Hematopoietic multipotent progenitor cell treated with erythropoietin and hydrocortisone succinate and interleukin-3 and kit ligand, for 15 days (in vitro differentiated cells): ENCODE measurements at places on chromosomes 12 and 14.

- no peak for DNase-seq
These were observed 226.6 kb upstream of the TMEM260 start for GRCh38 chr14:56352999-56353398.

DNA sequence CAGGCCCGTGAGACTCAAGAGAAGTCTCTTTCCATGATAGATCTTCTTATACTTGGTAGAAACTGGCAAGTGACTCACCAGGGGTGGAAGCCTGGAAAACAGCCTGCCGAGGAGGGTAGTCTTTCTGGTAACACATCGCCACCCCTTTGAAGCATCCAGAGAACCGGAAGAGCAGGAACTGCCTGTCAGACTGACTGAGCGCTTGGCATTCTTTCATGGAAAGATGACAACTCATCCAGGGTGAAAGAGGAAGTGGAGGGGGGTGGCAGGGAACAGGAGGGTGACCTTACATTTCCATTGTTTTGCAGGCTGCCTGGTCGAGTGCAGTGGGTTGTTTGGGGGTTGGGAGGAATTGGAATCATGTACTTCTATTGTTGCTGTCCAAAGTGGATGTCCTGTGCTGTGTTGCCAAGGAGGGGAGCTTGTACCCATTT is 34.5 kb downstream of the PRKCH start:
- no peak for DNase-seq

GRCh38 chr14:42782754-42783153 is 1176.1 kb downstream of the LRFN5 start:
- no peak for DNase-seq

DNA sequence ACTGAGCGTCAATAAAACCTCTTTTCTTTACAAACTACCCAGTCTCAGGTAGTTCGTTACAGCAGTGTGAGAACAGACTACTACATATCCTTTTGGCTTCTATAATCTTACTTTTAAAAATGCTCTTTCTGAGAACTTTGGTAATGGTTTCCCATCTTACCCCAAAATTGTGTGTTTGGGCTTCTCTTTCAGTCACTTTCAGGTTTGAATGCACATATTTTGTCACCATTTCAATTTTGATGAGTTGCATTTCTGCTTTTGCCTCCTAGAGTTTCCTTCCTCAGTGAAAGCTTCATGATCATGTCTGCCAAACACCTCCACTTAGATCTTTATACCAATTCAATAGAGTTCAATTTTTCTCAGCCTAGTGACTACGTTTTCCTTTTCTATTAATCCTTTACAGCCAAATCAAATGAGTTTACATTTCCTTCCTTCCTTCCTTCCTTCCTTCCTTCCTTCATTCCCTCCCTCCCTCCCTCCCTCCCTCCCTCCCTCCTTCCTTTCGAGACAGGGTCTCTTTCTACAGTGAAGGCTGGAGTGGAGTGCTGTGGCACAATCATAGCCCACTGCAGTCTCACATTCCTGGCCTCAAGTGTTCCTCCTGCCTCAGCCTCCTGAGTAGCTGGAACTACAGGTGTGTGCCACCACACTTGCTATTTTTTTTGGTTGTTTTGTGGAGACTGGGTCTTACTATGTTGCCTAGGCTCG is 124.9 kb downstream of the BCAT1 start:
- DNase-seq: no peak

DNA sequence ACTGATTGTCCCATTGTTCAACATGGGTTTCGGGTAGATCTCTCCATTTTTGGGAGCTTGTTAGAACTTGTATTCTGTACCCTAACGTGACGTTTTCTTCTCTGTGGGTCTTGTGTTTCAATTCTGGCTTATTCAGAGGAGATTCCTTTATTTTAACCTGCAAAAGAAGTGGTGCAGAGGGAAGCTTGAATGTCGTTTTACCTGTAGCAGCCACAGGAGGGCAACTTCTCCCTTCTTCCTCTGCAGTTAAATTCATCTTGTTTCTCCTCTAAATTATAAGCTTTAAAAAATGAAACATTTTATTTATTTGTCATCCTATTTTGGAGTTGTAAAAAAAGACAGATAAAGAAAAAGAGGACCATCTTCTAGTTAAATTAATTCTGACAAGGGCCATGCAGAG is 13.7 kb upstream of the CLEC4D start:
- no peak for DNase-seq

- no peak for DNase-seq
These were observed 29.0 kb downstream of the TEP1 start for GRCh38 chr14:20384321-20384720.

GRCh38 chr12:48388938-48389337 is 38.2 kb upstream of the ZNF641 start:
- no peak for DNase-seq

GRCh38 chr14:74637178-74637550 is 25.1 kb upstream of the LTBP2 start:
- no peak for DNase-seq

GRCh38 chr12:53217051-53217930 is 10.2 kb upstream of the ITGB7 start:
- peak; percentile 34 for DNase-seq

DNA sequence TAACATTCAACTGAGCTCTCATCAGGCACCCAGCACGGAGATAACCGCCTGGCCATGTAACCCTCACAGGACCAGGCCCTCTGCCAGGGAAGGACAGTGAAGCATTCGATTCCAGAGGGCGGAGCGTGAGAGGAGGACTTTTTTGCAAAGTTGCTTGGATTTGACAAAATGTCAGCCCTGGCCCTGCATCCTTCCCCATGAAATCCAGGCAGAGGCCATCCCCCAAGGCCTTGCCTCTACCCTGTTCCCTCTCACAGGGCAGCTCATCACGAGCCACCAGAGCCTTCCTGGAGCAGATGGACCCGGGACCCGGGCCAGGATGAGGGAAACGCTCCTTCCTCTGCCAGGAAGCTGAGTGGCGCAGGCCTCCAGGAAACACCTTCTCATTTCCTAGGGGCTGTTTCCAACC is 17.0 kb downstream of the CAMKK2 start:
- DNase-seq: no peak

DNA sequence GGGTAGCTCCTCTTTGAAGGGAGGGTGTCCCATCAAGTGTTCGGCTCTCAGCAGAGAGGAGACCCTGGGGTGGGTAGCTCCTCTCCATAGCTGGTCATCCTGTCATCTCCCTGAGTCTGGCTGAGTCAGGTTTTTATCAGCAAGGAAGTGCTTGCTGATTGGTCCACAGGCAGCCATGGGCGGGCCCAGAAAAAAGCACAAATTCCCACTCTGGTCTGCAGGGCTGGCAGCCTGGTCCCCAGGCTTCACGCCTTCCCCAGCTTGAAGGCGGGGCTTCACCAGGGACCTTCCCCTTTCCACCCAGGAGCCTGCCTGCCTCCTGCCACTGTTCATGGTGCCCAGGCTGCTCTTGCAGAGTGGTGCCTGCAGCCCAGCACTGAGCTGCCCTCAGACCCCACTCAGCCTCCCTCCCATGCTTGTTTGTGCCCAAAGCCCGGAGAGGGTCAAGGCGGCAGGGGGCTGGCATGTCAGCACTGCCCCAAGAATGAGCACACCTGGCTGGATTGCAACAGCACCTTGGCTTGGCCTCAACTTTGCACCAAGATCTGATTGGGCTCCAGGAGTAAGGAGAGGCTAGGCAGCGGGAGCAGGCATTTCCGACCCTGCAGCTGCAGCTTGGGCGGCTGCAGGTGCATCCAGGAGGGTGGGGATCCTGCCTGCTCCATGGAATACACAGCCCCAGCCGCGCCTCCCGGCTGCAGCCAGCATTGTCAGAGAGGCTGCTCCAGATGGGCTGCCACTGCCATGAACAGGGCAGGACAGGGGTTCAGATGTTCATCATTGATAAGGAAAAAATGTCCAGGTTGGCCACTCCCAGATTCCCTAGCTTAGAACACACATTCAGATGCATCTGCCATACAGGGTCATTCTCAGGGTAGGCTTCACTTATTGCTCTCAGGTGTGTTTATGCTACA is 22.0 kb upstream of the WDR89 start:
- DNase-seq: no peak

GRCh38 chr12:72368719-72369422 is 96.7 kb downstream of the TRHDE start:
- DNase-seq: no peak

GRCh38 chr14:101087614-101088394 is 184.3 kb upstream of the RTL1 start:
- no peak for DNase-seq

DNA sequence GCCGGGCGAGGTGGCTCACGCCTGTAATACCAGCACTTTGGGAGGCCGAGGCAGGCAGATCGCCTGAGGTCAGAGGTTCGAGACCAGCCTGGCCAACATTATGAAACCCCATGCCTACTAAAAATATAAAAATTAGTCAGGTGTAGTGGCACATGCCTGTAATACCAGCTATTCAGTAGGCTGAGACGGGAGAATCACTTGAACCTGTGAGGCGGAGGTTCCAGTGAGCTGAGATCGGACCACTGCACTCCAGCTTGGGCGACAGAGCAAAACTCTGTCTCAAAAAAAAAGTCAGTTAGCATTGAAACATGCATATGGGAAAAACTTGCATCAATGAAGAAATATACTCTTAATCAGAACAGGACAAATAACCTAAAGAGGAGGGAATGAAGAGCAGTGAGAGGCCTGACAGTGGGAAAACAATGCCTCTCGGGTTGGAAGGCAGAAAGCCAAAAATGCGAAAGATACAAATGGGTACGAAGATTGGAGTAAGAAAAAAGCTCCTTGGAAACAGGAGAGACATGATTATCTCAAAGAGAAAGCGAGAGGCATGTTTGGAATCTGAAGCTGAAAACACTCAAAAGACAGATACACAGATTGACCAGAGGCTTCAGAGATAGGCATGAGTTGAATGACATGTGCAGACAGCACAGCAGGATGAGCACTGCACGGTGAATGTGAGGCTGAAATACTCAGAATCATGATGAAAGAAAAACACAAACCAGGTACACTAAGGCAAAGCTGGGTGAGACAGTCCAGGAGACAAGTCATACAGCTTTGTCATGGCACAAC is 30.6 kb downstream of the RESF1 start:
- DNase-seq: no peak

- no peak for DNase-seq
These were observed 93.8 kb downstream of the MED13L start for GRCh38 chr12:116183741-116184141.

GRCh38 chr12:65642061-65642661 is 182.1 kb upstream of the HMGA2 start:
- no peak for DNase-seq

DNA sequence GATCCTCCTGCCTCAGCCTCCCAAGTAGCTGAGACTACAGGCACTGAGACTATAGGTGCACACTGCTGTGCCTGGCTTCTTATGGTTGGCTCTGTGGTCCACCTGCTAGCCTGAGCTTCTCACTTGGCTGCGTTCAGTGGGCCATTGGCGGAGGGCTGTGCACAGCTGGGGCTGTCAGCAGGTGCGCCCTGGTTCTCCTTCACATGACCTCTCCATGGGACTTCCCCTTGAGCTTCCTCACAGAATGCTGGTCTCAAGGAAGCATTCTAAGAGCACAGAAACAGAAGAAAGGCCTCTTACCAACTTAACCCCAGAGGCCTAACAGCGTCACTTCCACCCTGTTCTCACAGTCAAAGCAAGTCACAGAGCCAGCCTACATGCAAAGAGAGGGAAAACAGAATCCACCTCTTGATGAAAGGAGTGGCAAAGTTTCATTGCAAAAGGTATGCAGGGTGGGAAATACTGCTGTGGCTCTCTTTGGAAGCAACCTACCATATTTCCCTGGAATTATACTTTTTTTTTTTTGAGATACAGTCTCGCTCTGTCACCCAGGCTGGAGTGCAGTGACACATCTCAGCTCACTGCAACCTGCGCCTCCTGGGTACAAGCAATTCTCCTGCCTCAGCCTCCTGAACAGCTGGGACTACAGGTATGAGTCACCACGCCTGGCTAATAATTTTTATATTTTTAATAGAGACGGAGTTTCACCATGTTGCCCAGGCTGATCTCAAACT is 9.3 kb downstream of the RILPL2 start:
- DNase-seq: no peak

DNA sequence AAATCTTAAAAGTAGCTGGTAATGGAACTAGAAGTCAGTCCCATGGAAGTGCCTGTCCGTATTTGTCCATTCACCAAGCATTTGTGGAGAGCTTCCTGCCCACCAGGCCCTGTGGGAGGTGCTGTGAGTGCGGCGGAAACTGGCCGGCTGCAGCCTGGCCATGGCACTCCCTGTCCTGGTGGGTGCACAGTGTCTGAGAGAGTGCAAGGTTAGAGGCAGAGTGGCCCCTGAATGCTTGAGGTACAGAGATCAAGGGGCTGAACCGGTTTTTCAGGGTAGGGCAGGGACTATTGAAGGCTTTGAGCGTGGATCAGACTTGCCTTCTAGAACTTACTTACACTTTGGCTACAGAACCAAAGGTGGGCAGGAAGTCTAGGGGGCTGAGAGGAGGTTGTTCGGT is 92.9 kb downstream of the ESR2 start:
- DNase-seq: no peak

DNA sequence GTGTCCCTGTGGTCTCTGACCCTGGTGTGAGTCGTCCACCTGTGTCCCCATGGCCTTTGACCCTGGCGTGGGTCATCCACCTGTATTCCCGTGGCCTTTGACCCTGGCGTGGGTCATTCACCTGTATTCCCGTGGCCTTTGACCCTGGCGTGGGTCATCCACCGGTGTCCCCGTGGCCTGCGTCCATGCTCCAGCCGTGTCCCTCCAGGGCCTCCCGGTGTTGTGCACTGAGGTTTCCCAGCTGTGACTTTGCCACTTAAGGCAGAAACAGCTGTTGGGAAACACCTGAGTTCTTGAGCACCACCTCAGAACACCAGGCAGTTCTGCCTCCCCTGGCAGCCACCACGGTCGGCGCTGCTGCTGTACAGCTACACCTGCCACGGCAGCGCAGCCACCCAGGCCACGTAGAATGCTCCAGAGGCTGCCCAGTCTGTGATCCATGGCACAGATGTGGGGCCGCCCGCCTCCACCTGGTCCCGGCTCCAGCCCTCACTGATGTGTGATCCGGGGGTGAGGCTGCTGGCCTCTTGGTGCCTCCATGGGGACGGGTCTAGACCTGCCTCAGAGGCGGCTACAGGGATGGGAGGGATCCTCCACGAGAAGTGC is 69.1 kb upstream of the GALNT9 start:
- DNase-seq: no peak

- peak; percentile 8 for DNase-seq
These were observed 6.2 kb downstream of the OR4K17 start for GRCh38 chr14:20116748-20117147.

GRCh38 chr14:56581041-56581727 is 1.6 kb downstream of the TMEM260 start:
- DNase-seq: no peak

DNA sequence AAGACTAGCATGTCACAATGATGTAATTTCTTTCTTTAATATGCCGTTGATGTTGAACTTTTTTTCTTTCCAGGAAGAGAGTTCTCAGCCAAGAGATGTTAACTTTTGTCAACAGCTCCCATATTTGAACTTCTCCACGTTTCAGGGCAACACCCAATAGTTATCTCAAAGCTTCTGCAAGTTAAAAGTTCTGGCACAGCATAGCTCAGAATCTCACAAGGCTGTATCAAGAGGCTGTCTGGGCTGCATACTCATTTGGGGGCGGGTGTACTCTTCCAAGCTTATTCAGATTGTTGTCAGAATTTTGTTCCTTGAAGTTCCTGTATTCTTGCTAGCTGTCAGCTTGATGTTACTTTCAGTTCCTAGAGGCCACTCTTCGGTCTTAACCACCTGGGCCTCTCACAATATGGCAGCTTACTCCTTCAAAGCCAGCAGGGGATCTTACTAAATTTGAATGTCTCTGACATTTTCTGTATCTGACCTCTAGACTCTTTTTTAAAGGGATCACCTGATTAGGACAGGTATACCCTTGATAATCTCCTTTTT is 38.9 kb downstream of the KCNC2 start:
- DNase-seq: peak; percentile 6

- no peak for DNase-seq
These were observed 38.8 kb upstream of the NINJ2 start for GRCh38 chr12:701896-702539.

- no peak for DNase-seq
These were observed 93.7 kb upstream of the PRICKLE1 start for GRCh38 chr12:42683266-42683665.
